HTR-8/SVneo (cell line): ENCODE measurements at places on chromosomes 6 and 20.

DNA sequence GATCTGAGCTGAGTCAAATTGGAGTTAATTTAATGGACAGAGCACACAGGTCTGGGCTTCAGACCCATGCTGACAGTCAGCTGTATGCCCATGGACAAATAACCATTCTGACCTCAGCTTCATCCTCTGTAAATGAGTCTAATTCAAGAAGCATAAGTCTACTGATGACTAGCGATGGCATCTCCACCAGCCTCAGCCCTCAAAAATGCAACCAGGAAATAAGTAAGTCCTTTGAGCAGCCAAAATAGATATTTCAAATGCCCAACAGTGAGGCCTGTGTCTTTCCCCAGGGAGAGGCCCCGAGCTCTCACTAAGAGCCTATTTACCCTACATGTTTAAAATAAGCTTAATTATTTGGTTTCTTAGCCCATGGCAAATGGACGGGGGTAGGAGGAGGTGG, 114.2 kb upstream of the MTHFD1L start:
- no peak for DNase-seq

- no peak for DNase-seq
Measured at GRCh38 chr6:160138839-160139419, 17.3 kb downstream of the SLC22A1 start.

GRCh38 chr20:32037929-32038328, 14.1 kb upstream of the HCK start:
- no peak for DNase-seq

- no peak for DNase-seq
Measured at GRCh38 chr6:3905945-3906845, 57.0 kb downstream of the FAM50B start.

GRCh38 chr6:14012313-14013030, 87.7 kb downstream of the RNF182 start:
- no peak for DNase-seq

GRCh38 chr6:140599916-140600315, 1225.5 kb upstream of the CITED2 start:
- DNase-seq, result no peak

GRCh38 chr20:47175493-47175892, 181.0 kb downstream of the ZMYND8 start:
- DNase-seq, result no peak

GRCh38 chr20:46959821-46960220, 65.2 kb downstream of the EYA2 start:
- DNase-seq, result no peak

DNA sequence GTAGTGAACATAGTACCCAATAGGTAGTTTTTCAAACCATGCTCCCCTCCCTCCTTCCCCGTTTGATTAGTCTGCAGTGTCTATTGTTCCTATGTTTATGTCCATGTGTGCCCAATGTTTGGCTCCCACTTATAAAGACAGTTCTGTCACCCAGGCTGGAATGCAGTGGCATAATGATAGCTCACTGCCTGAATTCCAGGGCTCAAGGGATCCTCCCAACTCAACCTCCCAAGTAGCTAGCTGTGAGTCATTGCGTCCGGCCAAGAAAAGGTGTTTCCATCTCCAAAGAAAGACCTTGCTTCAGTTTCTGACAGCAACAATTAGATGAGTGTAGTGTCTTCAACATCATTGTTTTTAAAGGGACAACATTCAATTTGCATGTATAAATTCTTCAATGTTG, 131.1 kb upstream of the CEP162 start:
- no peak for DNase-seq

- no peak for DNase-seq
Measured at GRCh38 chr20:46070215-46070900, 19.4 kb downstream of the NCOA5 start.

DNA sequence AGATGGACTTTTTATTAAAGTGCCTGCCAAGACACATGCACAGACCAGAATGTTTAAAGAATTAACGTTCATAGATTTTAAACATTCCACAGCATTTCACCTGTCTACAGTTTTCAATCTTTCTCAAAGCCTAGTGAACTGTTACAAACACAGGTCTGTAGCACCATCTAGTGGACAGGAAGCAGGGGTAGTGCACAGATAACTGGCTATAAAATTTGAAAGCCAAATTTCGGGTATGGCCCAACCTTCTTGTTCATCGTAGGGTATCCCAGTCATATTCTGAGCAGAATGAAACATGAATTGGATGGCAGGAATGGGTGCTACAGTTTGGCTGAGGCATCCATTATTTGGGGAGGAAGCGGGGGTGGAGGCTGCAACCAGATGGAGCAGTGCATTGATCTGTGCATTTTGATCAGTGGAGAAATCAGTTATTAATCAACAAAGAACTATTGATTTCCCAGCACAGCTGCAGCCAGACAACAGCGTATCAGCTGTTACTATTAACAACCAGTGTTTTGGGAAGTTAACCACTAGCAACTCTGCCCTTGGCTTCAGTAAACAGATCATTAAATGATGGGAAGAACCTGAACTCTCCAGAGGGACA, 56.1 kb upstream of the B3GAT2 start:
- peak; percentile 58 for DNase-seq

- DNase-seq, result no peak
Measured at GRCh38 chr6:168221000-168221399, 98.6 kb downstream of the DACT2 start.

DNA sequence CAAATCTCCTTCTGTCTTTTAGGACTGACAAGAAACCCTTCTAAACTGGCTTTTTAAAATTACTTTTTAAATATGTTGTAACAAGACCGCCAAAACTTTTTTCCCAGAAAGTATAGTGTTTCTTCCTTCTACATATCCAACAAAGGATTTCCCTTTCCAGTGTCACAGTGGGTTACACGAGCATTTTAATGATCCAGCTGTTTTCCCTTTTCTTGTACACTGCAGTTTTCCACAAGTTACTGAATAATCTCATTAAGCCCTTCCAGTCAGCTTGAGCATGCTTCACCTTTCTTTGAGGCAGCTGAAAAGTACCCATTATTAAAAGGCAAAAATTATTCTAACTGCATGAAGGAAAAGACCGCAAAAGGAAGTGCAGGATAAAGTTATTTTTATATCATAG, 48.6 kb downstream of the CD24 start:
- no peak for DNase-seq

DNA sequence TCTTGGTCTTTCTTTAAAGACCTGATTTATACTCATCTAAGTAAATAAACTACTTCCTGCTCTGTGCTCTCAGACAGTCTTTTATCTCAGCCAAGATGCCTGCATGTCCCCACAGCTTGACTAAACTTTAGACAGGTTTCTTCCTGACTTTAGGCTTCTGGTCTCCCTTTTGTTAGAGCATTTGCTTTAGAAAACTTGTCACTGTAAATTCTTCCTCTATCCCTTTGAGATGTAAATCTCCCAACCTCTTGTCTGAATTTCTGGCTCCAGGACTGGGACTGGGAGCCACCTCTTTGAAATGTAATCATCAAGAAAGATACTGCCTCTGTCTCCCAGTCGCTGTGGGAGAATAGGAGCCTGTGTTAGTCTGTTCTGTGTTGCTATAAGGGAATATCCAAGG, 739.9 kb downstream of the C6orf118 start:
- no peak for DNase-seq

GRCh38 chr20:57397693-57398108, 6.5 kb downstream of the RBM38 start:
- DNase-seq, result no peak

DNA sequence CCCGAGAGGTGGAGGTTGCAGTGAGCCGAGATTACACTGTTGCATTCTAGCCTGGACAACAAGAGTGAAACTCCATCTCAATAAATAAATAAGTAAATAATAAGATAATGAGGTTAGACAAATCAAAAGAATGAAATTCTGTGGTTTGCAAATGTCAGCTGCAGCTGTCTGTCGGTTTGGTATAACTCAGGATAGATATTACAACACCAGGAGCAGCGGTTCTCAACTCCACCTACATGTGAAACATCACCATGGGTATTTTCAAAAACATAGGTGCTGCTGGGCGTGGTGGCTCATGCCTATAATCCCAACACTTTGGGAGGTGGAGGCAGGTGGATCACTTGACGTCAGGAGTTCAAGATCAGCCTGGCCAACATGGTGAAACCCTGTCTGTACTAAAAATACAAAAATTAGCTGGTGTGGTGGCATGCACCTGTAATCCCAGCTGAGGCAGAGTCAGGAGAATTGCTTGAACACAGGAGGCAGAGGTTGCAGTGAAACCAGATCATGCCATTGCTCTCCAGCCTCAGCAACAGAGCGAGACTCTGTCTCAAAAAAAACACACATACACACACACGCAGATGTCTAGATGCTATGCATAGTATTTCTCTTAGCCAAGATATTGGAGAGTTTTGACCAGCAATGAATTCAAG, 126.1 kb upstream of the LAMP5 start:
- no peak for DNase-seq

GRCh38 chr6:93079061-93079460, 340.3 kb downstream of the EPHA7 start:
- no peak for DNase-seq

DNA sequence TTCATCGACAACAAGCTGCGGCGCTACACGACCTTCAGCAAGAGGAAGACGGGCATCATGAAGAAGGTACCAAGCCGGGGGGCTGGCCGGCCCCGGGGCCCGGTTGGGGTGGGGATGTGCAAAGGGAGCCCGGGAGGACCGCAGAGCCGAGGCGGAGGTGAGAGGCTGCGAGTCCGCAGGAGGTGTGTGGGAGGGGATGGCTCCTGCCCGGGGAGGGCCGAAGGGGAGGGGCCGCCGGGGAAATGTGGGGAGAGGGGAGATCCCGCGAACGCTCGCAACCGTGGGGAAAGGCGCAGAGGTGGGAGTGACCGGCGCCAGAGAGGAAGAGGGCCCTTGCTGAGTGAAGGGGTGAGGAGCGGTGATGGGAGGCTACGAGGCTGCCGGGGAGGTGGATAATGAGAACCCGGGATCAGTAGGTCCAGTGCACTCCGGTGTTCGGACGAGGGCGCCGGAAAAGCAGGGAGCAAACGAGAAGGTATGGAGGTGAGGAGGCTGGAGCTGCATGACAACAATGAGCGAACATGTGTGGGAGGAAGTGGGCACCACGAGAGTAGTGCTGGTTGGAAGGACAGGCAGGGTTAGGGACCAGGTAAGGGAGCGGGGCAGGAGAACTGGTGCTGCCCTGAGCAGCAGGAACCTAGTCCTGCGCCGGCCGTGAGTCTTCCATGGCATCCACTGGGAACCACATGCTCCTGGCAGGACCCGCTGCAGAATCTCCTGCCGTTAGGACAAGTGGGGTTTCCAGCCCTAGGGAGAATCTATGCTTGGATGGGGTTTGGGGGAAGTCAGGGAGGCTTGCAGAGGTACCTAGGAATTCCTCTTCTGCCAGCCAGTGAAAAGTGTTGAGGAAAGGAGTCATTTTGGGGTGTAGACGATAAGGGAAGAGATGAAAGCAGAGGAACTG, 1.3 kb downstream of the SRF start:
- DNase-seq, result peak; percentile 24

- no peak for DNase-seq
Measured at GRCh38 chr20:47749339-47749738, 35.9 kb downstream of the SULF2 start.

- DNase-seq, result no peak
Measured at GRCh38 chr6:90425161-90425641, 128.6 kb upstream of the BACH2 start.

DNA sequence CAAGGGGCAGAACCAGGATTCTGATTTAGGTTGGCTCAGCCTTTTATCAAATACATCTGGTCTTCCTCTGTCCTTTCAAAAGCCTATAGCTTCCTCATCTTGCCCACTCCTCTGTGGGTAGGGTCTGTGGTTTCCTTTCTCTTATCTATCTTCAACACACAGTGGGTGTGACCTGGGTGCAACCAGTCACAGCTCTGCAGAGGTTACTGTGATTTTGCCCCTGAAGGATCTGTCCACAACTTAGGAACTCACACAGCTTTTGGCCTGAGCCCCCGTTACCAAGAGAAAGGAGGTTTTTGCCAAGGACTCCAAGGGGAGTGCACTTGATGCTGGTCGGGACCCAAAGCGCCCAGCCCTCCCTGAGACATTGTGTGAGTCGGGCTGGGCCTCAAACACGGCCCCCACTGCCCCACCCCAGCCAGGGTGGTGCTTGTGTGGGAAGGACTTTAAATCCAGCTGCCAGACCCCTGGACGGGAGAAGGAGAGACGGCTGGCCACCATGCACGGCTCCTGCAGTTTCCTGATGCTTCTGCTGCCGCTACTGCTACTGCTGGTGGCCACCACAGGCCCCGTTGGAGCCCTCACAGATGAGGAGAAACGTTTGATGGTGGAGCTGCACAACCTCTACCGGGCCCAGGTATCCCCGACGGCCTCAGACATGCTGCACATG, at the start of gene PI16:
Gene PI16, plus strand, starts transcription at position 477 of the 670 bp plus-strand sequence. Its CDS starts 23 bp downstream, at position 500.
- DNase-seq, result no peak

DNA sequence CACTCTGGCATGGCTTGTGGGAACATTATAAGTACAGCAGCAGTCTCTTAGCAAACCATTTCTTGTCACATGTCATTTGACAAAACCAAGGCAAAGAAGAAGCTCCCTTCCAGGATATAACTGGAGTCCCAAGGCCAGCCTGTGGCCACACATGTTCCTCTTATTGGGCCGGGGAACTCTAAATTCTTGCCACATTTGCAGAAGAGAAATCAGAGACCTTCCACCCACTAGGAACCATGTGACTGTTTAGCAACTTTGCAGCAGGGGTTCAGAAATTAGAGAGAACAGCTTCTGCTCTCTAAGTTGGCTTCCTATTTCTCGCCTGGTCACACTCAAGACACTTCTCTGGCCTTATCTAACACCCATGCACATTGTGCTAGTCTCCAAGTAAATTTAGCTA, 20.4 kb upstream of the MEP1A start:
- DNase-seq, result no peak

DNA sequence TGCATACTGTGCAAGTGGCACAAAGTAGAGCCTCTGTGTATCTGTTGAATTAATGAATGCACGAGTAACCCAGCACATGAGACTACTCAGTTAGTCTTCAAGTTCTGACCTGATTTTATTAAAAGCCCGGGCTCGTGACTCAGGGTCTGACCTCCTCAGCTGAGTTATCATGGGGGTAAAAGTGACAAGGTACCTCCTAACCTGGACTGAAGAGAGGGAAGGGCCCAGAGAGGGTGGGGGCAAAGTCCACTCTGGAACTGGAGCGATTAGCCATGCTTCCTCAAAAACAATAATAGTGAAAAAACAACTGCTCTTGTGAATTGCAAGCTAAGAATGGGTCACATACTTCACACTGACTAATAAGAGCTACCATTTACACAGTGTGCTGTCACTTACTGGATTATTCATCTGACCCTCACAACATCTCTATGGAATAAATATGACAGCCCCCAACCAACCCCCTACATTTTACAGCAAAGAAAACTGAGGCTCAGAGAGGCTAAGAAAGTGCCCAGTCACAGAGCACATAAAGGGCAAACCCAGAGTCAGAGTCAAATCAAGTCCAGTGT, 26.7 kb downstream of the TRERF1 start:
- DNase-seq, result no peak

GRCh38 chr6:36578030-36578429, 16.1 kb upstream of the SRSF3 start:
- DNase-seq, result no peak
